MCF 10A (cell line): ENCODE measurements at places on chromosomes 1 and 21.

- no peak for DNase-seq
These were observed 17.3 kb upstream of the LORICRIN start for GRCh38 chr1:153242160-153242559.

GRCh38 chr21:34545079-34545884, 33.3 kb upstream of the KCNE1 start:
- no peak for DNase-seq

GRCh38 chr1:161999301-162000052, 24.2 kb downstream of the OLFML2B start:
- no peak for DNase-seq

DNA sequence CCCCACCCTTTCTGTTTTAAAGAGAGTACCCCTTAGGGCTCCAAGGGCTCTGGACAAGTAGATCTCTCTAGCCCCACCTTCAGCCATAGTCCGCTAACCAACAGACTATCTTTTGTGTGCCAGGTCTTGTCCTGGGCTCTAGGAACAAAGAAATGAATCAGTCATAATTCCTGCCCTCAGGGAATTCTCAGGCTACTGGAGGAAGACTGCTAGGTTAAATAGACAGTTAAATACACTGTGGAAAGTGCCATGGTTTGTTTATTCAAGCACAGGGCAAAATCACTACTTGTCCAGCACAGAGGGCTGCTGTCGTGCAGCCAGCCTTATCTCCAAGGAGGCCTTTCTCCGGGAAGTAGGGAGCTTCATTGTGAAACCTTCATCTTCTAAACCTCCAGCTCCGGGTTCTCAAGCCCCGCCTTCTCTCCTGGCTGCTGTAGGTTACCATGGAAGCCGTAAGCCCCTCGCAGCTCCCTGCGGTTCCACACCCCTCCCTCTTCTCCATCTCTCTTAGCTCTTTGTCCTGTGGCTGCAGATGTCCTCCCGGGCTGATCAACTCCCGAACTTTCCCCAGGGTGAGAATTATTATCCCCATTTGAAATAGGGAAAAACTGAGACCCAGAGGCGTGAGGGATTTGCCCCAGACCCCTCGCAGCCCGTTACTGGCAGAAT, 29.8 kb downstream of the SHISAL2A start:
- peak; percentile 98 for DNase-seq

DNA sequence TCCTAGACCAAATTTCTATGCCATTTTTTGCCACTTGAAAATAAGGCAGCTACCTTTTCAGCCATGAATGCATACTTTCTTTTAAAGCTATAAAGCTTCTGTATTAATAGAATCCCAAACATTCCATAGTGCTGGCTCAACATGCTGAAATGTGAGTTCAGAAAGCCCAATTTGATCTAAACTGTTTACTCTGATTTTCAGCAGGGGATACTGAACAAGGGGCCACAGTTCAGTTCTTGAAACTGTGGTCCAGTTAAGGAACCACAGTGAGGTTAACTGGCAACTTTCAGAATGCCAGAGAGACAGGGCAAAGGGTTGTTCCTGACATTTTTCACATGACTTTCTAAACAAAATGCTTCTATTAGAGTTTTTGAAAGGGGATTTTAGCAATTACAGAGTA, 85.7 kb upstream of the COL11A1 start:
- no peak for DNase-seq

- no peak for DNase-seq
These were observed 77.2 kb downstream of the FHAD1 start for GRCh38 chr1:15323989-15324868.

- DNase-seq, result no peak
These were observed 6.8 kb downstream of the HAPLN2 start for GRCh38 chr1:156626079-156626438.

GRCh38 chr21:44013380-44014088, 1.4 kb downstream of the TRAPPC10 start:
- peak; percentile 28 for DNase-seq

- DNase-seq, result no peak
These were observed at the start of gene TPTE for GRCh38 chr21:10521091-10521598. Gene TPTE (plus strand): TSS chr21:10521583. CDS start chr21:10538724, 17,141 bp downstream.

- DNase-seq, result no peak
These were observed 71.2 kb downstream of the NID1 start for GRCh38 chr1:235993652-235994051.

DNA sequence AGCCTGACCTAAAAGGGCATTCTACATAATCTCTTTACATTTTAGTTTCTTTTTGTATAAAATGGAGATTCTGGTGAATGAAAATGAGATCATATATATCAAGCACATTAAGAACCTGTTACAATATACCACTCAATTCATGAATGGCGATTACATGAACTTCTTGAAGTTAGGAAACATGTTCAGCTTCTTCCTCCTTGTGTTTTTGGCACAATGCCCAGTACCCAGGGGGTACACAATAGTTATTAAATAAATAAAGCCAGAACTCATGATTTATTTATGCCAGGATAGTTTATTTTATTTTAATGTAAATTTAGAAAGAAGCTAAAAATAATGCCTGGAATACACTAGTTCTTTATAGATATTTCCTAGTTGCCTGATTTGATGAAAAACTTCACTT, 186.0 kb upstream of the PTGFR start:
- peak; percentile 66 for DNase-seq

GRCh38 chr1:232904566-232904965, 45.8 kb upstream of the NTPCR start:
- DNase-seq, result peak; percentile 54

GRCh38 chr1:173429471-173430402, 47.4 kb upstream of the PRDX6 start:
- DNase-seq, result peak; percentile 91

- no peak for DNase-seq
These were observed 122.8 kb downstream of the ACTL8 start for GRCh38 chr1:17877896-17878295.

GRCh38 chr1:69648486-69648885, 80.8 kb downstream of the LRRC7 start:
- DNase-seq, result peak; percentile 23

DNA sequence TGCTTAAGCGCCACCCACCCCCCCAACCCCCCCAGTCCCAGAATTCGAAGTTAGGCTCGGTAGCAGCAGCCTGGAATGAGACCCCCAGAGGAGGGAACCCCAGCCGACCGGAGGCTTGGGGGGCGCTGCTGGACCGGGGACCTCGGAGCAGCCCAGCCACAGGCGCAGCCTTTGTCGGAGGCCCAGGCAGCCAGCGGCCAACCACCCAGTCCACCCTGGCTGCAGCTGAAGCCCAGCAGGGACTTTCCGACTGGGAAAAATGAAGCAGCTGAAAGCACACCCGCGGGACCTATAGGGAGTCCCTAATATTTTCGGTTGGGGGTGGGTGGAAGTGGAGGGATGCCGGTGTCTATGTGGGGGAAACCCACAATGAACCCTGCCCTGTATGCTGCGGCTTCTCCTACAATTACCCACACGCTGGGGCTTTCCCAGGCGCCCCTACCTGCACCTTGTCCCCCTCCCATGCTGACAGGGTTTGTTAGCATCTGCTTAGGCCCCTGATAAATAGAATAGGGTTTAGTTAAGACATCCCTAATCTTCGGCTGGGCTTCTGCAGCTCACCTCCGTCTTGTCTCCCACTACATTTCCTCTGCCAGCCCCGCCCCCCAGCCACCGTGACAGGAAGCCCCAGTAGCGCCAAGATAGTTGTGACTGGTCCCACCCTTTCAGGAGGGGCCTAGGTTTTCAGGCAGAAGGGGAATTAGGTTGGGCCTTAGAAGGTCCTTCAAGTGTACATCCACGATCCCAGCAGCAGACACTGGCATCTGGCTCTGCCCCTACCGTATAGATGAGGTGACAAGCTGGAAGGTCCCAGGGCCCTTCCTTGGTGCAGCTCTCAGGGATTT, 838 bp downstream of the CCDC28B start:
- no peak for DNase-seq

- DNase-seq, result no peak
These were observed 111.6 kb downstream of the ZNF281 start for GRCh38 chr1:200298242-200298641.

DNA sequence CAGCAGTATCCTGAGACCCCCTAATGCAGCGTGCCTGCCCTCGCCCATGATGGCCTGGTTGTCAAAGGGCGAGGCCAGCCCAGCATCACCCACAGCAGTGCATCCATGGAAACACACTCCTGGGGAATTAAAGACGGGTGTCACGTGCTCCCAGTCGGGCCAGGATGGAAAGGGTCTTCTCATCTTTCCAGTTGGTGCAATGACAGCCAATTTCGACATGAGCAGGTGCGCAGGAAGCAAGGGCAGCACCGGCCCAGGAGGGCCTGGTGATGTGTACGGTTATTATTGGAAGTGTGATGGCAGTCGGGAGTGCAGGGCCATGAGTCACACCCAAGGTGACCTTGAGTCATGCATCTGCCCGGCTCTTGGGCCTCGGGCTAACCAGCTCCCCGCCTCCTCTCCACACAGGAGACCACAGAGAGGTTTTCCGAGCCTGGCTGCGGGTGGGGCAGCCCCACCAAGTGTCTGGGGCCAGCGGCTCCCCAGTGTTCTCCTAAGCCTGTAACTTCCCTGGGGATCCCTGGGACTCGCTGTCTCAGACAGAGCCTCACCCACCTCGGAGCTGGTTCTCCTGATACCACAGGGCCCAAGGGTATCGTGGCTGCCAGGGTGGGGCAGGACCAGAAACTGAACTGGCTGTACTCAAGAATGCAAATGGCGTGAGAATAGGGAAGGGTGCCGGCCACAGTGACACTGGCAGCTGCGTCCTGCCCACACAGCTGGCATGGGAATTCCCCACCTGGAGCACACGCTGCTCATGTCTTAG, 119.8 kb downstream of the SIK1 start:
- peak; percentile 92 for DNase-seq

- no peak for DNase-seq
These were observed 44.8 kb upstream of the FMOD start for GRCh38 chr1:203395751-203396150.

- peak; percentile 87 for DNase-seq
These were observed 6.5 kb upstream of the FGGY start for GRCh38 chr1:59290193-59290949.

- no peak for DNase-seq
These were observed 581 bp downstream of the IRF6 start for GRCh38 chr1:209805341-209805781.

- DNase-seq, result no peak
These were observed 69.1 kb downstream of the BCAR3 start for GRCh38 chr1:93612510-93612909.

DNA sequence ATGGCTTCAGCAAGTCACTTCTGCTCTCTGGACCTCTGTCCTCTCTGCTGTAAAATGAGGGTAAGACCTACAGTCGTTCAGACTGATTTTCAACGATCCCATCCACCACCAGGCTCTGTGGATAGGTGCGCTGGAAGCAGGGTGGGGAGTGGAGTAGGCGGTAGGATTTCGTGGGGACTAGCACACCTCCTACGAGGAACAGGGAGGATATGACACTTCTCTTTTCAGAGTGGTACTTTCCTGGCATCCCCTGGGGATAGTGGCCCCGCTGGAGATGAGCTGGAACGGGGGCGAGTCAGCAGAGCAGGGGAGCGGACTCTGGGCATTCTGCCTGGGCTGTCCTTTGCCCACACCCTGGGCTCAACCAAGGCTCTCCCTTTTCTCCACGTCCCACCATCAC, 17.7 kb downstream of the ETNK2 start:
- DNase-seq, result no peak

DNA sequence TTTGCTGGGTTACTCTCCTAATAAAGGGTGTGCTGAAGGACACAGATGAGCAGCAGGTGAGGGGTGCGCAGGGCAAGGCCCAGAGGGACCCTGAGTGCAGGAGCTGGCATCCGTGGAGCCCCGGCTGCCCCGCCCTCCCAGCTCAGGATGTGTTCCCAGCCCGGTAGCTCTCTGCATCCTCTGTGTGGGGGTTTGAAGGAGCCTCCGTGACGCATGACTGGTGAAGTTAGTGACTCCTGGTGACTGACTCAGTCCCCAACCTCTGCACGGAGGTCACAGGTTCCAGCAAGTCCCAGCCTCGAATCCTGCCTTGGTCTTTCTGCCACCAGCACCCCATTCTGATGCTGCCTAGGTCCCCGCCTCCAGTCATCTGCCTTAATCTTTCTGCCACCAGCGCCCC, 21.6 kb upstream of the TSPEAR start:
- DNase-seq, result no peak

- peak; percentile 13 for DNase-seq
These were observed 245.3 kb upstream of the RUNX1 start for GRCh38 chr21:35294231-35294898.

DNA sequence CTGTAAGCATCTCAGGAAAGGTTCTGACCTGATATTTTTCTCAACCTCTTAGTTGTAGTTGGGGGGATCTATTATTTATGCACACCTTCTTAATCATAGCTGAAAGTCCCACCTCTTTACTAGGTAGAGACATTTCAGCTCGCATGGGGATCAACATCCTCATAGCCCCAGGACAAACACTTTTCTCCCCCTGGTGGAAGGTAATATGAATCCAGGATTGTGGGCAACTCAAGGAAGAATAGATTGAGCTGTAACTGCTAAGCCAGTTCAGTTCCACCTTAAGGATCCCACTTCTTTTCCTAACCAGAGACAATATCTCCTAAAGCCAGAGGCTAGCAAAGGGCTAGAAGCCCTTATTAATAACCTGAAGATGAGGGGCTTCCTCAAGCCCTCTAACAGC, 25.4 kb upstream of the SMYD3 start:
- no peak for DNase-seq

GRCh38 chr1:183936791-183937190, 100.7 kb downstream of the COLGALT2 start:
- DNase-seq, result no peak

DNA sequence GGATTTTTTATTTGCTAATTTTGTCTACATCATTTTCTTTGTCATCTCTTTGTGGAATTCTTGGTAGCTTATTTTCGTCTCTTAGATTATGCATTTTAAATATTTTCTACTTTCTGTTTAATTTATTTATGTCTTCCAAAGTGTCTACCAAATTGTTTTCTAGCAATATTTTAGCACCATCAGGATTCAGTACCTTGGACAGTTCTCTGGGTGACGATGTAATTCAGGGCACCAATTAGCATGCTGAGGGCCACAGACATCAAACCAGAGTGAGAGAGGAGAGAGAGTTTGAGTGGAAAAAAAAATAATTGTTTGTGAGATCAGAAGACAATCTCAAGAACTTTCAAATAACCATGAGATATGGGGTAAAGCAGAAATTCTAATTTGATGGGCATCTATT, 169.8 kb upstream of the CXADR start:
- peak; percentile 75 for DNase-seq

GRCh38 chr1:21904704-21905520, 32.2 kb downstream of the HSPG2 start:
- peak; percentile 47 for DNase-seq

DNA sequence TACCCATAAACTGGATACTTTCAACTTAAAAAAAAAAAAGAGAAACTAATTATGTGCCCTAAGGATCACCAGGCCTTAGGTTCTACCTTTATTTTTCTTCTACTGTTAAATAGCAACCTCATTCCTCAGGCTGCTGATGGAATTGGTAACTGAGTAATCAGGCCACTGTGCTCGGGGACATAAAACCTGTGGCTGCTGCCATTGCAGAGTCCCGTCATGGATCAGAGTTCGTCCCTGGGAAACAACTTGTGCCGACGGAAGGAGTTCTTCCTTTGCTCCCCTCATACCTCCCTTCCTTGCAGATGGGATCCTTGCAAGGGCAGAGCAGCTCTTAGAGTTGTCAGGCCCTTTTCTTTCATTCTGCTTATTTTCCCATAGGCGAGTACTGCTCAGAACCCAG, 123.6 kb downstream of the PBX1 start:
- no peak for DNase-seq
